ENCODE measurements at places on chromosomes 4 and X. TPM values are rescaled to one million over a fixed set of nuclear protein-coding genes. Genes with fewer than 3 reads are reported as not detected.

The KLF8 gene
- polyA plus RNA-seq, result 6.5 TPM

- DNase-seq, result no peak
Observed at GRCh38 chr4:15341733-15342300, 86.0 kb upstream of the C1QTNF7 start.

The HSFX3 gene
- not detected for polyA plus RNA-seq

GRCh38 chrX:150774798-150775568 is 81.8 kb downstream of the MTMR1 start:
- DNase-seq, result no peak

DNA sequence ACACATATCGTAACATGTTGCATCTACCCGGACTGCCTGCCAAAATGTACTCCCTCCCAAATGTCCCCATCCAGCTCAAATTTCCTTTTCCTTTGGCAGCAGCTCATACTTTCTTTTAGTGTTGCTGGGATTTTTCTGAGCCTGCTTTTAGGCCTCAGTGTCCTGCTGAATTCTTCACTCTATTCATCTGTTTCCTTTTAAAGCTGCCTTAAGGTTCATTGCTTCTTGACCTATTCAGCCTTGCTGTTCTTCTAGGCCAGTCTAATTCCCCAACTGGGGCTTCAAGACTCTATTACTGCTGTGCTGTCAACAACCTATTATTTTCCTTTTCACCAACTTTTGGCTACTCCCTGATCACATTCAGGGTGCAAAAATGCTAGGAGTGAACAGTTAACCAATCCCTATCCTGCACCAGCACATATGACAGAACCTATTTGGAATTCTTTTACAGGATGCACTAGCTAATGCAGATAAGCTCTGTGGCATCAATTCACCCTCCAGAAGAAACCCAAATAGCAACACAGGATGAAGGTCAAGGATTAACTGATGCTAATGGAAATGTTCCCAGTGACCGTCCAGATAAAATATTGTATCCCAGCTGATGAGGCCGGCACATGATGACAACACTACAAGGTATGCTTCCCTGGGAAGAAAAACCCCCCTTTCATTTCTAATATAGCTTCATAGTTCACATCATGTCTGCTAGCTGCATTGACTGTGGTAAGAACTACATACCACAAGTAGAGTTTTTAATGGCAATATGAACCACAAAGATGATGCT is 114.7 kb upstream of the TTC29 start:
- DNase-seq, result no peak

The ATRX gene
- 88.7 TPM for polyA plus RNA-seq

DNA sequence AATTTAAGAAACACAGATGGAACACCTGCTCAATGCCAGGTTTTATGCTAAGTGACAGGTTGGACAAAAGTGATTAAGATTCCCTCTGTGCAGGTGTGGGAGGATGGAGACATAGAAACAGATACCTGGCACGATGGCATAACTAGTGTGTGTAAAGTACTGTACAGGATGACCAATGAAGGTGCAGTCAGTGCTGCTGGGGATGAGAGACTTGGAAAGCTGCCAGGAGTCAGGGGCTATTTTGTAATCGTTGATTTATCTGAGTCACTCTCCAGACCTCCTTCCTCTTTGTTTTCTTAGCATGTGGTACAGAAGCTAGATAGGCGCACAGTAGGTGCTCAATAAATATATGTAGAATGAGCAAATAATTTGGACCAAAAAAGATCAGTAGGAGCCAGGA is 58.2 kb downstream of the CWH43 start:
- DNase-seq, result no peak

The CYBB gene
- polyA plus RNA-seq, result 10.2 TPM

- no peak for DNase-seq
Observed at GRCh38 chr4:87399954-87400353, 9.0 kb upstream of the HSD17B11 start.

DNA sequence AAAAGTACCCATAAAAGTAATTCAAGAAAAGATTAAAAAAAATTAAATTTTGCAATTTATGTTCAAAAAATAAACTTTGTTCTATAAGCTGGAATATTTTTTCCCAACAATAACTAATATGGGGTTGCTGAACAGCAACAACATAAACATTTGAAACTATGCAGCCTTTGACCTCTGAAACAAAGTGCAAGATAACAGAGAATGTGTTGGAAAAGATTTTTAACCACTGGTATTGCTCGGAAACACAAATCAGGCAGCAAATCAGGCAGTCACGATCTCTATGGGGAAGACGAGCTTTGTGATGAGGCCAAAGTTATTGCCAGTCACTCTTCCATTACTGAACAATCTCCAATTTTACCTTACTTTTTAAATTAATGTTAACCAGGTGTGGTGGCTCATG is 332.1 kb downstream of the PABPC4L start:
- DNase-seq, result no peak

All from left renal pelvis (tissue), 4 donors.